ENCODE measurements at places on chromosomes 7 and 10. TPM values are rescaled to one million over a fixed set of nuclear protein-coding genes. Genes with fewer than 3 reads are reported as not detected.

TMEM130 gene
- 0.23 TPM for total RNA-seq

GDF2 gene
- not detected for total RNA-seq

CTAGE8 gene
- total RNA-seq, result 0.57 TPM

CRTAC1 gene
- total RNA-seq, result not detected

MYO1G gene
- total RNA-seq, result not detected

OR2A42 gene
- total RNA-seq, result not detected

DNA sequence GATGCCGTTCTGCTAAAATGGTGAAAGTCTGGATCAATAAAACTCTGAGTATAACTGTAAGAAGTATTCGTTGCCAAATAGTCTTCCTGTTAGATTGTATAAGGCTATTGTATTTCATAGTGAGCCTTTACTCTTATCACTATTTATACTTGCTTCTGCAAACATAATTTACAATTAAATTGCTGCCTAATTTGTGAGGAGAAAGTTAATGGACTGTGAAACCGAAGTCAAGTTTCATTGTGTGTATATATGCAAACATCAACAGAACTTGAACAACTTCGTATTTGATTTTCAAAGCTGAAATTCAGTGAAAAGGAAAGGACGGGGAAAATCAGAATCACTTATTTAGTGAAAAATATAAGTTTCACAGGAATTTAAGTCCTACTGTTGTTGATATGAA is 135.9 kb upstream of the CCDC6 start:
- no peak for DNase-seq

DNA sequence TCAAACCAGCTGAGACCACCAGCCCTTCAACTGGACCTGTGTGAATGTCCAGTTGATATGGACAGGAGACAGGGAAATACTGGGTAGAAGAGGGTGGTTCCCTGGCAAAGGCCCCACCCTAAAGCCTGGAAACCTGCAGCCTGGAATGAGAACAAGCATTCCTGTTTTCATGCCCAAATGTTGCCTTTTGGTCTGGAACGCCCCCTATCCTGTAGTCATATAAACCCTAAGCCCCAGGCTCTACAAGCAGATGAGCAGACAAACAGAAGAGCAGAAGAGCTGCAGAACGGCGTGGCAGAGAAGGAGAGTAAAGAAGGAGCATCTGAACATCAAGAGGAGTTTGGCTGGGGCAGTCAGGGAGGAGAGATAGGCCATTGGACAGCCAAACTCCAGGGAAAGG is 38.4 kb downstream of the SYPL1 start:
- DNase-seq, result no peak

DNA sequence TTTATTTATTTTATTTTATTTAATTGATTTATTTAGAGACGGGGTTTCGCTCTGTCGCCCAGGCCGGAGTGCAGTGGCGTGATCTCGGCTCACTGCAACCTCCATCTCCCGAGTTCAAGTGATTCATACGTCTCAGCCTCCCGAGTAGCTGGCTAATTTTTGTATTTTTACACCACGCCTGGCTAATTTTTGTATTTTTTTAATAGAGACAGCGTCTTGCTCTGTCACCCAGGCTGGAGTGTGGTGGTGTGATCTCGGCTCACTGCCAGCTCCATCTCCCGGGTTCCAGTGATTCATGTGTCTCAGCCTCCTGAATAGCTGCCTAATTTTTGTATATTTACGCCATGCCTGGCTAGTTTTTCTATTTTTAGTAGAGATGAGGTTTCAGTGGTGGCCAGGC is 34.2 kb downstream of the AP5Z1 start:
- no peak for DNase-seq

DNA sequence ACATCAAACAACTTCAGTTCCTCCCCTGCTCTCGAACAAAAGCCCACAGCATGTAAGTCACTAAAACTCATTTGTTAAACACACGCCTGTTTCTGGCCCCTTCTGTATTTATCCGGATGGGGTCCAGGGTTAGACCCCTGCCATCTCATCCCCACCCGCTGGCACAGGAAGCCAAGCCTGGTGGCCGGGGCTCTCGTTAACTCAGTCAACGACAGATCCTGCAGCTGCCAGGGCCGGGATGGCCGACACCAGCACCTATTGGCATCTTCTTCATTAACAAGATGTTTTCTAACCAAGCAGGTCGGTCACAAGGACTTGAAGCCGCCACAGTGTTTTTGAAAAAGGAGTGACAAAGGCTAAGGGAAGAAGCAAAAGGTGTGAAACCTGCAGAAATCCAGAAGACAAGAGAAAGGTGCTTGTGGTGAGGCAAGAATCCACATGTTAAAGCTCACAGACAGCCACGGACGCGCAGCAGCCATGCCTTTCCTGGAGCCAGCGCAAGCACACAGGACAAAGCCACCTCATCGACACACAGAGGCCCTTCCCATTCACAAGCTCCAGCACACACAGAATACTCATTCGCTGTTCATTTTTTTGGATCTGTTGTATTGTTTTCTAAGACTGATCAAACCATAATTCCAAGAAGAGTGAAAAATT is 202.7 kb downstream of the DIP2C start:
- DNase-seq, result no peak

GRCh38 chr7:138581065-138581464 is 120.1 kb downstream of the SVOPL start:
- DNase-seq, result no peak

GRCh38 chr7:44156453-44157010 is 15.4 kb upstream of the MYL7 start:
- no peak for DNase-seq

GRCh38 chr7:105352018-105352612 is 36.6 kb downstream of the SRPK2 start:
- peak; percentile 90 for DNase-seq

GRCh38 chr7:151511946-151512345 is 7.7 kb downstream of the RHEB start:
- DNase-seq, result no peak

DNA sequence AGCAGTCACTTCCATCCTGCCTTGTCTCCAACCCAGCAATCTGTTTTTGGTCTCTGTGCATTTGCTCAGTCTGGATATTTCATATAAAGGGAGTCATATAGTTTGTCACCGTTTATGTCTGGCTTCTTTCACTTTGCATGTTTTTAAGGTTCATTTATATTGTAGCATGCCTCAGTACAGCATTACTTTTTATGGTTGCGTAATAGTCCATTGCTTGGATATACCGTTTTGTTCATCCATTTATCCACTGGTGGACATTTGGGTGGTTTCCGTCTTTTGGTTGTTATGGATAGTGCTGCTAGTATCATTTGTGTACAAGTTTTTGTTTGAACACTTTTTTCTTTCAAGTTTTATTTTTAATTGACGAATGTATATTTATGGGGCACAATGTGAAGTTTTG is 18.2 kb downstream of the TBC1D12 start:
- no peak for DNase-seq

- no peak for DNase-seq
These were observed 1245.7 kb upstream of the SORCS1 start for GRCh38 chr10:108410236-108410635.
